Astrocyte of the cerebellum (primary cell): ENCODE measurements at places on chromosomes 16 and 17.

DNA sequence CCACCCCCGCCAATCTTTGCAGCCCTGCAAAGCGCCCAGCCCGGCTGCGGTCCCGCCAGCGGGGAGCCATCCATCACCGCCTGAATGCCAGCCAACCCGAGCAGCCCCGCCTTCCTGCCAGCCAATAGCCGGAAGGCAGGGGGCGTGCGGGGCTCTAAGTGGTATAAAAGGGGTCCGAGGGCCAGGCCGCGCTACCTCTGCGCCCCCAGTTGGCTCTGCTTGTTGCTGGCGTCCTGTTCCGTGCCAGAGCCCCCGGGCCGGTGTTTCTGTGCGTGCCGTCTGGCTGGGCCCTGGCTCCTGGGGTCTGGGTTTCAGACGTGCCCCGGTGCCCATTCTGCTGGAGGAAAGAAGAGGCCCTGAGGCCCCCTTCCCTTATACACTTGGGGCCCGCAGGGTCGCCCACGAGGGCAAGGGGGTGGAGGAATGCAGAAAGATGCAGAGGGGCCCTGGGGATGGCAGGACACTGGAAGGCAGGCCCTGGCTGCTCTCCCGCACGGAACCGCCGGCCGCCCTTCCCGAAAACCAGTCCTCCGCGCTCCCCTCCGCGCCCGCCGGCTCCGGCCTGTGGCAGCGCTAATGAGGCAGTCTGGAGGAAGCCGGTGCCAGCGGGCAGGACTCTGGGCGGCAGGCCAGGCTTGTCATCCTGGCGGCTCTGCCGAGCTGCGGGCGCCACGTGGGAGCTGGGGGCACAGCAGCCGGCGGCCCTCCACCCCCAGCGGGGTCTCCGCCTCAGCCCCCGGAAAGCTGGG, 14.0 kb downstream of the COPZ2 start:
- no peak for DNase-seq

DNA sequence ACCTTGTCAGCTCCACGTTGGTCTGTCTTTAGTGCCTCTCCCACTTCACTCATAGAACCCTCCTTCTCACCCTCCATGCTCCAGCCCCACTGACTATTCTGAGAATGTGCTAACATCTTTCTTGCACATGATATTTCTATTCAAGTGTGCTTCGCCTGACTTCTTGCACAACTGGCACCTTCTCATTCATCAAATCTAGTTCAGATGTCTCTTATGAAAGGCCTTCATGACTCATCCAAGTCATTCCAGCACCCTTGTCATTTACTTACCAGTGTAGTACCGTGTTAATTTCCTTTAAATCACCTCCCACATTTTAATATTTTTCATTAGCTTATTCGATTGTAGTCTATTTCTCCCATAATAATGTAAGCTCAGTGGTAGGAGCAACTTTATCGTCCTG, 197.8 kb upstream of the PIRT start:
- no peak for DNase-seq

GRCh38 chr16:55476625-55477533, 2.1 kb upstream of the MMP2 start:
- DNase-seq: no peak

DNA sequence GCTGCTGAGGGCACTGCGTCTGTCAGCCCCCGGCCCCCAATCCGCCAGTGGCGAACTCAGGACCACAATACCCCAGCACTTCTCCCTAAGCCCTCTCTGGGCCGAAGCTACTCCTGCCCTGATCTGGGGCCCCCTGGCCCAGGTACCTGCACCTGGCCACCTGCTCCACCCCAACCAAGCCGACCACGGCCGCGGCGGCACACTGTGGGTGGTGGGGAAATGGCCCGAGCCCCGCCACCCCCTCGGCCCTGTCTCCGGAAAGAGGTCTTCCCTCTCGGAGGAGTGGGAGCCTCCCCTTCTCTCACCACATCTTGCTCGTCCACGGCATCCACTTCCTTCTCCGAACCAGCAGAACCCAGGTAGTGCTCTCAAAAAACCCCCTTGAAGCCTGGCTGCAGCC, 3.4 kb upstream of the FBRS start:
- no peak for DNase-seq

DNA sequence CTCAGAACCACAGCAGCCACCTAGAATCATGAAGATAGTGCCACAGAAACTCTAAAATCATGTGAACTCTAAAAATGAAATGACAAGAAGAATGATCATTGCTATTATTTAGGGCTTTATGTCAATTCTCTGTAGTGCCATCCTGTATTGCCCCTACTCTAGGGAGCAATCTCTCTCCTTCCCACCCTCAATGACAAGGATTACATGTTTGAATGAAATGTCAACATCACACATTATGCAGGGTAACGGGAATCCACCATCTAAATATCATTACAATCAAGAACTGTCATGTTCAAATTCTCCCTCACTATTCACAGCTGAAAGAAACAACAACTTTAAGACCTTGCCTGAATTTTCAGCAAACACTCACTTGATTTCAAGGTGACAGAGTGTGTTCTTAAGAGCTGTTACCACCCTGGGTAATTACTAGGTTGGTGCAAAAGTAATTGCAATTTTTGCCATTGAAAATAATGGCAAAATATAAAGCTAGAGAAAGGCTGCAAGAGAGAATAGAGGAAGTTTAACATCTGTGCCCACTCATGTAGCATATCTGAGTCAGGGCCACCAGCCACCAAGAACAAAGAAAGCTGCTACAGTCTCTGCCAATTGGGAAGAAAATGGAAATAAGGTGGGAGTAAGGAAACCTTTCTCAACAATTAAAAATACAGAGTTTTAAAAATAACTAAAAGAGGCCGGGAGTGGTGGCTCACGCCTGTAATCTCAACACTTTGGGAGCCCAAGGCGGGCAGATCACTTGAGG, 112.8 kb upstream of the PSMD7 start:
- DNase-seq: no peak

GRCh38 chr17:77212833-77213777, 72.3 kb downstream of the SEC14L1 start:
- DNase-seq: no peak

GRCh38 chr17:77364381-77364911, 223.7 kb downstream of the SEC14L1 start:
- no peak for DNase-seq

GRCh38 chr17:42585353-42585752, 7.8 kb upstream of the PSMC3IP start:
- DNase-seq: no peak

DNA sequence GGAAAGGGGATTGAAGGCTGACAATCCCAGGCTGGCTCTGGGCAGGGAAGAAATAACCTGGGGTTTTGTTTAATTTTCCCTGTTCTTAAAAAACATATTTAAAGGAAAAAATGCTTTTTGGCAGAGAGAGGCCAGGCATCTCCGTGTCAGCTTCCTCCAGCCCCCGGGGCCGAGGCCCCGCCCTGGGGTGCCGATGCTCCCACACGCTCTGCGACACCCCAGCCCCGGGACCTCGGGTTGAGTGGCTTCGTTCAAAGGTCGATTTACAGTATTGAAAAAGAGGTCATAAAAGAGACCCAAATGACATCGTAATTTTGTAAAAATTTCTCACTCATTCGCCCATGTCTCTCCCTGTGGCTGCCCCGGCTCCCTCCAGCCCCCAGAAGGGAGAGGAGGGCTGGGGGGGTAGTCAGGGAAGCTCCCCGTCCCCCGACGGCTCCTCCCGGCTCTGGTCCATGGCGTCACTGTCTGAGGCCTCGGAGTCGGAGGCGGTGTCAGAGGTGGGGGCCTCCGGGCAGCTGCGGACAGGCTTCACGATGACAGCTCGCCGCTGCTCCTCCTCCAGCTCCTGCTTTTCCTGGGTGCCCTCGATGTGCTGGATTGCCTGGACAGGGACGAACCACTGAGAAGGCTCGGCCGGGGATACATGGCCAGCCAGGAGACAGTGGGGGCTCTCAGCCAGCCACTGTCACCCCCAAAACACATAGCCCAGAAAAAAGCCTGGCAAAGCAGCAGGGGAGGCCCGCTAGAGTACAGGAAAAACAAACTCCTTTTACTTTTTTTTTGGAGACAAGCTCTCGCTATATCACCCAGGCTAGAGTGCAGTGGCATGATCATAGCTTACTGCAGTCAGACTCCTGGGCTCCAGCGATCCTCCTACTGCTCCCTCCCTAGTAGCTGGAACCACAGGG, 14.9 kb downstream of the TFAP4 start:
- DNase-seq: no peak

DNA sequence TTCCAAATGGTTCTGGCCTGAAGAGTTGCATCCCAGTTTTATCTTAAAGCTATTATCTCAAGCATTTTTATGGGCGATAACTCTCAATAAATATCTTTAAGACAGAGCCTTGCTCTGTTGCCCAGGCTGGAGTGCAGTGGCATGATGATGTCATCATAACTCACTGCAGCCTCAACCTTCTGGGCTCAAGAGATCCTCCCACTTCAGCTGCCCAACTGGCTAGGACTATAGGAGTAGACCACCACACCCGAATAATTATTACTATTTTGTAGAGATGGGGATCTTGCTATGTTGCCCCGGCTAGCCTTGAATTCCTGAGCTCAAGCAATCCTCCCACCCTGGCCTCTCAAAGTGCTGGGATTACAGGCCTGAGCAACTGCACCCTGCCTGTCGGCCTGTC, 26.1 kb upstream of the CYTH1 start:
- DNase-seq: no peak

DNA sequence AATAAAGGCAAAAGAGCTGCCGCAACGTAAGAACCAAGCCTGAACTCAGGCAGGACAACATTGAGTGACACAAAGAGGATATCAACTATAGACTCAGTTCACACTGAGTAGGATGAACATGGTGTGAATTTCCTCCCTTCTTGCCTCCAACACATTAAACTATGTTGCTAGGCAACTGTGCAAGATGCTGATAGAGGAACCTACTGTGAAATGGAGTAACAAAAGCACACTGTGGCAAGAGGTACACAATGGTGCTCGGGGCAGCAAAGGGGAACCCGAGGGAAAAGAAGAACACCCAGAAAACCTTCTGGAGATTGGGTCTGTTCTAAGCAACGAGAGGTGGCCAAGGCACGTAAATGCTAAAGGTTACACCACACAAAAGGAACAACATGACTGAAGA, 34.1 kb downstream of the GRB2 start:
- DNase-seq: no peak

- DNase-seq: no peak
Measured at GRCh38 chr16:86133847-86134375, 234.9 kb downstream of the IRF8 start.

- DNase-seq: peak; percentile 100
Measured at GRCh38 chr16:75305364-75306098, 54.1 kb upstream of the BCAR1 start.

DNA sequence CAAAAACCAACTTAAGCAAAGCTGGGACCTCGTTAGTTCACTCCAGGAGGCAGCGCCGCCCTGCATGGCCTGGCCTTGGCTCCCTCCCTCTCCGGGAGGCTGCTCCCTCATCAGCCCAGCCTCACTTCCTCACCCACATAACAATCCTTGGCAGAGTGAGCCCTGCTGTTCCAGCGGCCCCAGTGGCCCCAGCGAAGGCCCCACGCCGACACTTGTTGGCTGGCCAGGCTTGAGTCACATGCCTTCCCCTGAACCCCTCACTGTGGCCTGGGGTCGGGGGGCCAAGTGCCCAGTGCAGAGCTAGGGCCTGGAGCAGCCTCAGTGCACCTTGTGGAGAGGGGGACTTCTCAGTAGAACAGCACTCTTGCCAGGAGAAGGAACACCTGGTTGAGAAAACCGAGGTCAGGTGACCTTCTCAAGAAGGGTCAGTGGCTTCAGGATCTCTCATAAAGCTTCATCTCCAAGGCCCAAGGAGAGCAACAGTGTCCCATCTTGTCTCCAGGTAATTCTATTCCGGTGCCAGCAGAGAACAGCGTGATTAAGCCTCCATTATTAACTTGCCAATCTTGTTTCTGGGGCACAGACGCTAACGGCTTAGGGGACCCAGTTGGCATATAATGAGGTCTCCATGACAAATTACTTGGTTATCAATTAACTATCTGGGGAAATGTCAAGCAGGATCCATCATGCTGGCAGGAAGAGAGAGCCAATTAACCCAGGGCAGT, 26.8 kb downstream of the ENDOV start:
- no peak for DNase-seq

DNA sequence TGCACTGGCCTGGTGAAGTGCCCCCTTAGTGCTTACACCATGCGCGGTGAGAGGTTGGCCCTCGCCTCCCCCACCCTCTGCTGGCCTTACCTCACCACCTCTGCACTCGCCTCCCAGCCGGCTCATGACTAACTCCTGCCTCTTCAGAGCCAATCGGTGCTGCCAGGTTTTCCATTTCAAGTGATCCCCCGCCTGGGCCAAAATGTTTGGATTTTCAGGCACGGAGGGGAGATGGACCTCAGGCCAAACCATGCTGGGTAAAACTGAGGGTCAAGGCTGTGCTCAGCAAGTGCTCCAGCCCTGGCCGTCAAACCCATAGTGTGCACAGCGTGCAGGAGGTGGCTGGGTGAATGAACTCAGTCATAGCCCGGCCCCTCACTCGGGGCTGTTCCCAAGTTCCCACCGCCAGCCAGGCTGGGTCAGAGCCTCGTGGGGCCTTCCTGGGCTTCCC, 175.4 kb downstream of the SEC14L1 start:
- peak; percentile 75 for DNase-seq

- DNase-seq: no peak
Measured at GRCh38 chr17:1267471-1267943, 2.7 kb upstream of the BHLHA9 start.

- DNase-seq: no peak
Measured at GRCh38 chr16:79451196-79451816, 149.2 kb downstream of the MAF start.

DNA sequence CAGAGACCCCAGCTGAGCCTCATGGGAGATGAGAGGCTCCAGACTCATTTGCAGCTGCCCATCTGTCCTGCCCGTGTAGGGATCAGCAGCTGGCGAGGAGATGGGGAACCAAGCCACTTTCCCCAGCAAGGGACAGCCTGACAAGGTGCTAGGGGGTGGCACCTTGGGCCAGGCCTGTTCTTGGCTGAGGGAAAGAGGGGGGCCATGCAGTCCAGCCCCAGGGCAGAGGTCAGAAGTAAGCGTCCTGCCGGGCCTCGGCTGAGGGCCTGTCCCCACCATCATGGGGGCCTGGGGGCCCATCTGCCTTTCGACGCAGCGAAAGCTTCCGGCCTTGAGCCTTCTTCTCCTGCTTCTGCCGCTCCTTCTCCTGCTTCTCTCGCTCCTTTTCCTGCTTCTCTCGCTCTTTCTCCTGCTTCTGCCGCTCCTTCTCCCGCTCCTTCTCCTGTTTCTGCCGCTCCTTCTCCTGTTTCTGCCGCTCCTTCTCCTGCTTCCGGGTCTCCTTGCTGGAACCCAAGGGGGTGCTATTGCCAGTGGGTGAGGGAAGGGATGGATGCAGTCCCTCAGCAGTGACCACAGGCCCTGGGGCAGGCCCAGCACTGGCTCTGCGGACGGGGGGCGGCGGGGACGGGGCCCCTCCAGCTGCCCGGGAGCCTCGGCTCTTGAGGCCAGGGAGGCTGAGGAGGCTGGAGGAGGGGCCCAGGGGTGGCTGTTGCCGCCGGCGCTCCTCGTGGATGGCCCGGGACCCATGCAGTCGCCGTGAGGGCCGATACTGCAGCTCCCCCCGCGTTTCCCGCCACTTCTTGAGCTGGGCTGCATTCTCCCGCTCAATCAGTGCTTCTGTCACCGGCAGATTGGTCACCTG, 2.8 kb upstream of the CD2BP2 start:
- DNase-seq: no peak

DNA sequence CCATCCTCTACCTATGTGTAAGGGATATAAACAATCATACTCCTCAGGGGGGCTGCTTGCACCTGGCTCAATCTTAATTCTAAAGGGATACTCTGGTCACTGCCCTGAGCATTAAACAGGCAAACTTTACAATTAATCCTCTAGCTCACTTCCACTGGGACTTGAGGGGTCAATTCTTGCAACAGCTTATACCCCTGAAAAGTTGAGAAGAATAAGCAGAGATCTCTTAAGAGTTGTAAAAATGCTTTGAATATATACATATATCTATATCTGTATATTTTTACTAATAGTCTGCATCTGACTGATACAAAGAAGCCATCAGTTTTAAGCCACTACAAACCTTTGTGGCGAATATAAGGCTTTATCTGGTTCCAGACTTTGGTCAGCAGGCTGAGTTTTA, 19.6 kb downstream of the HEATR6 start:
- no peak for DNase-seq
